ENCODE measurements at places on chromosomes 4 and X.

GRCh38 chr4:136829280-136829679, 703.0 kb downstream of the PCDH18 start:
- DNase-seq: no peak

GRCh38 chrX:142977128-142977914, 48.4 kb upstream of the SPANXN4 start:
- DNase-seq: no peak

- DNase-seq: no peak
Observed at GRCh38 chr4:54277691-54278090, 48.6 kb downstream of the PDGFRA start.

DNA sequence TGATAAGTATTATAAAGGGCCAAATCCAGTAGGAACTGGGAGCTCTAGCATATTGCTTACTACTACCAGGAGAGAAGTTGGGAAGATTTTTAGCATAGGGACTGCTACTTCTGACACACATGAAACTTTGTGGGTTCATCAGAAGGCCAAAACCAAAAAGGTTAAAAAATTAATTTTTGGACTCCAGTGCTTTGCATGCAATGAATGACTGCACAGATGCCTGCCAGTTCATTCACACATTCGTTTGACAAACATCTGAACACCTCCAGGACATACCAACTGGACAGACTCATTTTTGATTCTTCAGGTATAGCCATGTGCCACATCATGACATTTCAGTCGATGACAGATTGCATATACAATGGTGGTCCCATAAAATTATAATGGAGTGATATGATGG, 79.8 kb downstream of the MID1IP1 start:
- no peak for DNase-seq

- no peak for DNase-seq
Observed at GRCh38 chr4:11072999-11073398, 355.7 kb downstream of the HS3ST1 start.

GRCh38 chr4:48739560-48740019, 40.5 kb downstream of the FRYL start:
- DNase-seq: peak; percentile 72

DNA sequence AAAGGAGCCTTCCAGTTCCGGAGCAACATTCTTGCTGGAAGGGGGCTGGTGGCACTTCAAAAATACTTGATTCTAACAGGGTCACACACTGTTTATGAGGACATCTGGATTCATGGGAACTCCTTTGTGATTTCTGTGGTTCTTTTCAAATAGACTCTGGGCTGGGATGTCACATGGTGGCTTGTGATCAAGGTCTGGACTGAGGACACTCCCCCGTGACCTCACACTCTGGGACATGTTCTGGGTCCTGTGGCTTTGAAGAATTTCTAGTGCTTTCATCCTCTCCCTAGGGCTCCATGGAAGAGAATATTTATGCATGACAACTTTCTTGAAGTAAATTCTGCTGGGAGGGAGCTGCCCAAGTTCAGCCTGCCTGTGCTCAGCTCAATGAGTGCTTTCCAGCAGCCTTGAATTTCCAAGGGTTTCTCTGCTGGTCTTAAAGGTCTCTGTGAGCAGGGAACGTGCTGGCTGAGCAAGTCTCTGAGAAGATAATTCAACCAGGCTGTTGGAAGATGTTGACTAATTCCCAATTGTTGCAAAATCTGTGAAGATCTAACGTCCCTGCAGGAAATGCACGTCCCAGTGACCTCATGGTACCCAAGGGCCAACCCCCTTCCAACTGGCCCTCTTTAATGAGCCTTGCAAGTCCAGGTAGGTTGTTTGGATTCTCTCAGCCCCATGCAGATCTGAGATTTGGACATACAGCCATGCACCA, 36.3 kb downstream of the GPR143 start:
- DNase-seq: no peak

GRCh38 chr4:53917729-53918128, 146.7 kb downstream of the CHIC2 start:
- peak; percentile 17 for DNase-seq

GRCh38 chr4:120291541-120291940, 224.9 kb upstream of the MAD2L1 start:
- DNase-seq: no peak

- no peak for DNase-seq
Observed at GRCh38 chr4:37453281-37453998, 208.9 kb downstream of the NWD2 start.

GRCh38 chr4:106670976-106671375, 302.4 kb upstream of the GIMD1 start:
- DNase-seq: no peak

DNA sequence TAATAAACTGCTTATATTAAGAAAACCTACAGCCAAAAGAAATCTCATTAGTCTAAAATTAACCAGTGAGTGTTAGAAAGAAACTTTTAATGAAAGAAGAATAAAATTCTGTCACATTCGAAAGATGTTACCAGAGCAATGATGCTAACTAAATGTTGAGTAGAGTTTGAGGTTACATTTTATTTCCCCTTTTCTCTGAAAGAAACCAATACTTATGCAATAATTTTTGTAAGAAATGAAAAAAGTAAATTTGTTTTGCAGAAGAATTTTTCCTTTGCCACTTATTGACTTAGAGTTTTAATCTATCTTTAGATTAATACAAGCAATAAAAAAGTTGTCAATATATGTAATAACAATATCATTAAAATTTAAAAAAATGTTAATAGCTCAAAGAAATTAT, 574.0 kb upstream of the GALNTL6 start:
- DNase-seq: no peak

GRCh38 chr4:108398836-108399235, 221.5 kb upstream of the RPL34 start:
- DNase-seq: no peak

- DNase-seq: no peak
Observed at GRCh38 chr4:150647008-150647407, 65.1 kb downstream of the MAB21L2 start.

GRCh38 chr4:98773638-98774037, 115.2 kb upstream of the TSPAN5 start:
- DNase-seq: no peak

DNA sequence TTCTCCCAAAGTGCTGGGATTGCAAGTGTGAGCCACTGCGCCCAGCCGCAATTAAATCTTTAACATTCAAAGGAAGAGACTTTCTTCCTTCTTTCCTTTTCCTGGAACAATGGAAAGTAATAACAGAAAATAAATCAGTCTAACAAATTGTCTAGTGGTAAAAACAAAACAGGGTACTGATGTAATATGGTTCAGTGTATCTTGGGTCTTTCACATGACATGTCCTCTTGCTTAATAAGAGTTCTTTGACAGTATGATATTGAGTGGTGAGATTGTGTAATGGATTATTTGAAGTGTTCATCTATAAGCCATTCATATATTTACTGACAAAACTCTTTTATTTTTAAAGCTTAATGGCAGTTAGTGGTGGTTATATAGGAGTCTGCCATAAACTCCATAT, 256.6 kb downstream of the SPRY1 start:
- DNase-seq: no peak

- DNase-seq: no peak
Observed at GRCh38 chr4:176320976-176321361, 1.2 kb downstream of the SPCS3 start.

- no peak for DNase-seq
Observed at GRCh38 chr4:121877041-121877773, 6.9 kb upstream of the BBS7 start.

- DNase-seq: no peak
Observed at GRCh38 chr4:146638786-146639505, at the start of gene POU4F2. POU4F2 (plus strand) TSS chr4:146638893; CDS start chr4:146639141, 248 bp downstream.

GRCh38 chr4:18931643-18932377, 910.3 kb upstream of the LCORL start:
- DNase-seq: no peak

DNA sequence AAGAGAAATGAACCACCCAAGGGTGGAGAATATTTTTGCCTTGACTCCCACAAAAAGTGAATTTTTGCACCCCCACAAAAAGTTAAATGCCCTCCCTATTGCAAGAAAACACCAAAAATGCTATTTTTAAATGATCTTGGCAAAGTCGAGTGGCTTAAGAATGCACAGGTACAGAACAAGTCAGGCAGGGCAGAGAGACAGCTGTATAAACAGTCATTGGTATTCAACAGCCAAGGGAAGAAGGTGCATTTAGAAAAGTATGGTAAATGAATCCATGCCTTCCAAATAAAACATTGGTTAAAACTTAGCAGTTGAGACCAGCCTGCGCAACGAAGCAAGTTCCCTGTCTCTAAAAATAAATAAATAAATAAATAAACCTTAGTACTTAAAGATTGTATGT, 169.3 kb downstream of the CHIC2 start:
- DNase-seq: no peak

GRCh38 chr4:23382879-23383278, 507.0 kb downstream of the PPARGC1A start:
- DNase-seq: peak; percentile 44

- DNase-seq: no peak
Observed at GRCh38 chr4:110869862-110870572, 247.1 kb upstream of the PITX2 start.

GRCh38 chr4:129428454-129428853, 332.5 kb downstream of the C4orf33 start:
- DNase-seq: no peak

DNA sequence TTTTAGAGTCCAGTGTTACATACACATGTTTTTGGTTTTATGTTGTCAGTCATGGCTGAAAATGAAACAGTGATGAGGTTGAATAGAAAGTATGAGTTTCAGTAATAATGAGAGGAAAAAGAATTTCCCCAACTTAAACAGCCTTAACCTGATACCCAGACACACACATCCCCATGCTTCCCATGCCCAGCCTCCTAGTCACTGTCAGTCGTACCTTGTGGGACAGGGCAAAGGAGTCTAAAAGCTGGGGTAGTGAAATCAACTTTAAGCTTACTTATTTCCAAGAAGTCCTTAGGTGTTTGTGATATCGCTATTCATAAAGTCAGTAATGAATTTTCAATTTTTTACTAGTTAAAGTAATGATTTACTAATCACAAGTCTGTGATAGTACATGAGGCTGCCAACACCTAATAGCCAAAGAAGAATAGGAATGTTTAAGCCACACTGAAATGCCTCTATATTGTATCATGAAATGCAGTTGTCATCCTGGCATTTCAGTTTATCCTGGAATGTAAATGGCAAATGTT, 24.3 kb upstream of the GPR34 start:
- no peak for DNase-seq

DNA sequence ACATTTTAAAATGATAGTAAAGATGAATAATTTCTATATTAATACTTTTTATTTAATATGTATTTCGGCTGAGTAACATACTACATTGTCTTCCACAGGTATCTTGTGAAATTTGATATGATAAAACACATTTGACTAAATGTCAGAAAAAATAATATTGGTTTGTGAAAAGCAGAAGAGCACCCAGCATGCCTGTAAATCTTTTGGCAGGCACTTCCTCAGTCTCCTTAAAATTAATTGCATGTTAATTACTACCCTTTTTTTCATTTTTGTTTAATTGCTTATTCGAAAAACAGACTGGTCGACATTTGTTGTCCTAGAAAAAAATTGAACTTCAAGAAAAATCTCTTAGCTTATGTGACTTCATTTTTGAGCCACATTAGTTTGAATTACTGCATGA, 40.6 kb downstream of the CLCN3 start:
- DNase-seq: no peak

DNA sequence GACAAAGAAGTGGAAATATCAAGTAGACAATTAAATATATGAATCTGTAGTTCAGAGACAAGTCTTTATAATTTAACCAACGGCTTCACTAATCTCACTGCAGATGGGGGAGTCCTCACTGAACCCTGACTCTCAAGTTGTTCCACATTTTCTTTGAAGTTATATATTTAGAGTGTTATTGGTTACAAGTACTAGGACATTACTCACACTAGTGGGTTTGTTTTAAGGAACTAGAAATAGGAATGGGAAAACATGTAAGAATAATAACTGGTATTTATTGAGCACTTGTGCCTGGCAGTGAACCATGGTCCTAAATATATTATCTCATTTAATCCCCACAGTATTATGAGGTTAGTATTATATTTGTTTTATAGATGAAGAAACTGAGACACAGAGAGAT, 22.0 kb downstream of the MND1 start:
- no peak for DNase-seq

DNA sequence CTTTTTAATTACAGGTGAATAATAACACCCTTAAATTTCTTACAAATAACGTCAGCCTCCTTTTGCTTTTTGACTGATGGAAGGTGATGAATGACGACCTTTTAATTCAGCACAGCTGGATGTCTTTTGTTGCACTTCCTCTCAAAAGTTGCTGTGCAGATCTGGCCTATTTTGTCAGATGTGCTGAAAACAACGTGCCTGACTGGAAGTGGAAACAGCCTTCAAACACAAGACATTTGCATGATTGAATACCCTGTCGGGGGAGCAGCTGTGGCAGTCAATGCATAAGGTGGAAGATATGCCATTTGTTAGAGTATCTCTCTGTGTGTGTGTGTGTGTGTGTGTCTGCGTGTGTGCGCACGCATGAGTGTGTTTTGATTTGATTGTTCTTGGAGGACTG, 579.7 kb downstream of the SPRY1 start:
- DNase-seq: no peak

- DNase-seq: no peak
Observed at GRCh38 chrX:72304877-72305276, 837 bp downstream of the CITED1 start.

GRCh38 chr4:633406-633805, 8.0 kb downstream of the PDE6B start:
- no peak for DNase-seq
